C1 segment of cervical spinal cord (tissue), 14 donors: ENCODE measurements at places on chromosomes 1 and 21.

DNA sequence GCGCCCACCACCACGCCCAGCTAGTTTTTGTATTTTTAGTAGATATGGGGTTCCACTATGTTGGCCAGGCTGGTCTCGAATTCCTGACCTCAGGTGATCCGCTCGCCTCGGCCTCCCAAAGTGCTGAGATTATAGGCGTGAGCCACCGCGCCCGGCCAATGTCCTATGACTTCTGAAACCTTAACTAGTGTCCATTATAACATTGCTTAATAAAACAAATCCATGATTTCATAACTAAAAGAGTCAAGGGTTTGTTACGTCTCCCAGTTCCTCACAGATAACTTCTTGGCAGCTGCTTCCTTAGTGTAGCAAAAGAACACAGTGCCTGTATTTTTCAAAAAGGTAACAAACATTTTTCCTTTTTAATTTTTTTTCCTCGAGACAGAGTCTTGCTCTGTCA lies 53.6 kb downstream of the FBXO42 start:
- no peak for DNase-seq

DNA sequence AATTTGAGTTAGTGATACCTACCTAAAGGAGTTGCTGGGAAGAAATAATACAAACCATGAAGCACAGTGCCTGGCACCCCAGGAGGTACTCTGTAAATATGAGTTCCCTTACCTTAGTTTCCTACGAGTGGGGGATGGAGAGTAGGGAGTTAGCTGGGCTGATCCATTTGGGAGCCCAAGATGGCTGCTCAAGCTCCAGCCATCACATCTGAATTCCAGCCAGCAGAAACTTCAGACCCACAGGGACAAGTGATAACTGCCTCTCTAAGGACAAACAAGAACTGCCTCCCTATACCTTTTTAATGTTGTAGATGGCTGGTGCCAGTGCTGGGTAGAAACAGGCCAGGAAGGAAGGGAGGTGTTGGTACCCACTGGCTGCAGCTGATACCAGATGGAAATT lies 22.7 kb downstream of the HTR6 start:
- no peak for DNase-seq

DNA sequence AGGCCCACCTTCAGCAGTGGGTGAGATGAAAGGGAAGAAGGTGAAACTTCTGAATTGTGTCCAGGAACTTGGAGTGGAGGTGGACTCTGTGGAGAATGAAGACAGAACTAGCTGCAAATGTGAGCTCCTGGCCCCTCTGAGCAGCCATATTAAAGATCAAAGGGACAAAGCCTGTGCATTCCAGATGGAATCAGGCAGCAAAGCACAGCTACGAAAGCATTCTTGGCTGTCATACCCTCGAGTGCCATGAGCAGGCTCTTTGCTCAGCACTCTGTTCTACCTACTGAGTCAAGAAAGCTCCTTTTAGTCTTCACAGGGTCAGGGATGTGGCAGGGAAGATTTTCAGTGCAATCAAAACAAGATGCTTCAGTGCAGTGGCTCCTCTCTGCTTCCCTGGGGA lies 86.3 kb upstream of the TSPAN2 start:
- no peak for DNase-seq

- no peak for DNase-seq
Measured at GRCh38 chr1:49694251-49694827, 329.4 kb downstream of the AGBL4 start.

DNA sequence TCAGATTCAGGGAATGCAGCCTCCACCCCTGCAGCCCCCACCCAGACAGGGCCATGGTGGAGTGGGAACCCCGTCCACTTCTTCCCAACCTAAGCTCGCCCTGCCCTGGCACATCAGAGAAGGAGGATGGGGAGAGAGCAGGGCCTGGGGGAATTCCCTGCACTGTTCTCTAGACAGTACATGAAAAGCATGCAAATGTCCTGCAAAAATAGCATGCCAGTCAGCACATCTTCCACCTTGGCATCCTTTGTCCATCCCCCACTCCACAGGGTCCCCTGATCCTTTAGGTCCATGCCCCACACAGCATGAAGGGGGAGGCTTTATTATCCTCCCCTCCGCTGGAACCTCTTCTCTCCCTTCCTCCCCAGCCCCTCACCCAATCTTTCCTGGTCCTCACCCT lies 35.0 kb upstream of the RD3 start:
- DNase-seq, result no peak

DNA sequence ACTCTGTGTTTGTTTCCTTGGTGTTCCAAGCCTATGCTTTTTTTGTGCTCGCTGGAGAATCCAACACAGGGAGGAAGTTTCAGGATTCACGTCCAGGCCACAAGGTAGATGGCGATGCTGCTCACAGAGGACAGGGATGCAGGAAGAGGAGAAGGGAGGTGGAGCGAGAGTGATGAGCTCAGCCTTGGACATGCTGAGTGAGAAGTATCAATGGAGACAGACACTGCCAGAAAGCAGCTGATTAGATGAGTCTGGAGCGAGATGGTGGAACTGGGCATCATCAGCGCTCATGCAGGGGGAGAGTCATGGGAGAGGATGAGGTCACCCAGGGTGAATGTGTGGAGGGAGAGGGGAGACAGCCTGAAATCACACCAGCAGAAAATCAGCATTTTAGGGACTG lies 110.0 kb downstream of the GLUL start:
- DNase-seq, result no peak

- DNase-seq, result peak; percentile 27
Measured at GRCh38 chr1:16243936-16244649, 7.1 kb upstream of the CPLANE2 start.
